ENCODE measurements at places on chromosomes 1 and 21.

DNA sequence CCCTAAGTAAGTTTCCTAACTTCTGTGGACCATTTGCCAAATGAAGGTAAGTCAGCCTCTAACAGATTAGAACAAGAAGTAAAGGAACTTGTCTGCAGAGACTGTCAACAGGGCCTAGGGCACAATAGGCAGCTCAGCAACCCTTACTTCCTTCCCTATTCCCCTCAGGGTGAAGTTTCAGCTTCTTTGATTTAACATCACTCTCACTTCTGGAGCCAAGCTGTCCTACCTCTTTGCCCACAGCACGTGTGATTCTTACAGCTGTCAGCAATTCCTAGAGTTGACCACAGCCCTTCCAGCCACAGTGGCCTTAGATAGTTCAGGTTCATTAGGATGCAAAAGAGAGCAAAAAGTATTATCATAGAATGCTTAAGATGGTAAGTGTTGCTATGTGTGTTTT lies 7.6 kb upstream of the EIF4G3 start:
- no peak for DNase-seq

GRCh38 chr1:30907481-30908315 lies 860 bp downstream of the SDC3 start:
- DNase-seq = peak; percentile 46

DNA sequence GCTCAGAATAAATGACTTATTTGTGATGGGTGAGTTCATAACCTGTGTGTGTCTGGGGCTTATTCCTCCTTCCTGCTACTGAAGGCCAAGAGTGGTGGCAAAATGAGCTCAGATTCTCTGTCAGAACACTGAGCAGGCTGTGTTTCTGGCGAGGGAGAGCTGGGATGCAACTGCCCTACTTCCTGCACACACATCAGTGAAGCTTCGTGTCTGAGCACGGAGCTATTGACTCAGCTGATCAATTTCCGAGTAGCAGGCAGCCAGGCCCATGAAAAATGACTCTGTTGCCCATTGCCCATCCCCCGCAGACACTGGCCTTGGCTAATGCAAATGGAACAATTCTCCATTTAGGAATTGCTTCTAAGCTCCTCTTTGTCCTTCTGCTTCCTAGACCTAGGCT lies 27.7 kb downstream of the TNR start:
- DNase-seq = no peak

GRCh38 chr21:26130249-26130881 lies 40.2 kb downstream of the APP start:
- no peak for DNase-seq

- peak; percentile 24 for DNase-seq
Observed at GRCh38 chr21:42614811-42615351, 38.5 kb upstream of the PDE9A start.

All from nephron progenitor cell (in vitro differentiated cells).